Right kidney (tissue), 9 donors: ENCODE measurements at places on chromosomes 6 and 20.

DNA sequence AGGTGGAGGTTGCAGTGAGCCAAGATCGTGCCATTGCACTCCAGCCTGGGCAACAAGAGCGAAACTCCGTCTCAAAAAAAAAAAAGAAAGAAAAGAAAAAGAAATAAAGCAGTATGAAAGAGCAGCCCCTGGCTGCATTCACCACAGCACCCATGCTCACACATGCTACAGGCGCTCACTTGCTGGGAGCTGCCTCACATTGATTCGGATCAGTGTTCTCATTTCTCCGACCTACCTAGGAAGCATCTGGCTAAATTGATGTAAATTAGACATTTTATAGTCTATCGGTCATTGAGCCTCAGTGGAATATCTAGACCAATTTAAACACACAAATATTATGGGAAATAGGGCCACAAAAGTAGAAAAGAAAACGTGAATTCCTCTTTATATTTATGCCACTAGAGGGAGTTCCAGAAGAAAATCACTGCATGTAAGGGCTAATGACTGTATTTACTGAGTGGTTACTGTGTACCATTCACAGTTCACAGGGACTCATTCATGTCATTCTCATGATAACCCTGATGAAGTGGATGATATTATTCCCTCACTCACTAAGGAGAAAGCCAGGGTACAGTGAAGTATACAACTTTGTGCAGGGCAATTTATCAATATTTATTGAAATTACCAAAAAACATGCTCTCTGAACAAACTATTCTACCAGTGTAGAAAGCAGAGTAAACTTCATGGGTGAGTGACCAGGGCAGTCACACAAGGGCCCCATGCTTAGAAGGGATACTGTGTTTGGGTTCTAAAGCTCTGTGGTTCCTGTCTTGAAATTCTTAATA, 5.3 kb upstream of the MOG start:
- DNase-seq: no peak

- DNase-seq: peak; percentile 46
Observed at GRCh38 chr20:48697845-48698491, 129.8 kb downstream of the PREX1 start.

- no peak for DNase-seq
Observed at GRCh38 chr20:3741836-3742458, 9.5 kb downstream of the HSPA12B start.

- no peak for DNase-seq
Observed at GRCh38 chr6:5257400-5257799, 3.4 kb downstream of the LYRM4 start.

- no peak for DNase-seq
Observed at GRCh38 chr20:47468290-47469050, 33.2 kb upstream of the NCOA3 start.

GRCh38 chr6:11346516-11346915, 114.0 kb upstream of the NEDD9 start:
- DNase-seq: no peak

DNA sequence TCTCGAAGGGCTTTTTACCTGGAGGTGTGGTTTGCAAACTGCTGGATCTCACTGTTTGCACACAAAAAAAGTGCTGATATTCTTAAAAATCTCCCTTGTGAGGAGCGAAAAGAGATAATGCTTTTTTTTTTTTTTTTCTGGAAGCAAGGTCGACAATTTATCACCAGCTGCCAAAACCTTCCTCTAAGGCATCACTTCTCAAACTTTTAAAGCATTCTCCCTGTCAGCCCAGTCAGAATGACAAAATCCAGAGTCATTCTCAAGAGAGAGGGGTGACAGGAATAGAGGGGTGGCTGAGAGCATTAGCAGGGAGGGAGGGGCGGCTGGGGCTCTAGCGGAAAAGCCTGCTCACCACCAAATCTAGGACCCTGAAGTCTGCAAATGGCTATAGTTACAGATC, 137.2 kb upstream of the ARMC2 start:
- DNase-seq: no peak

- no peak for DNase-seq
Observed at GRCh38 chr20:20266552-20266951, 101.4 kb upstream of the INSM1 start.

DNA sequence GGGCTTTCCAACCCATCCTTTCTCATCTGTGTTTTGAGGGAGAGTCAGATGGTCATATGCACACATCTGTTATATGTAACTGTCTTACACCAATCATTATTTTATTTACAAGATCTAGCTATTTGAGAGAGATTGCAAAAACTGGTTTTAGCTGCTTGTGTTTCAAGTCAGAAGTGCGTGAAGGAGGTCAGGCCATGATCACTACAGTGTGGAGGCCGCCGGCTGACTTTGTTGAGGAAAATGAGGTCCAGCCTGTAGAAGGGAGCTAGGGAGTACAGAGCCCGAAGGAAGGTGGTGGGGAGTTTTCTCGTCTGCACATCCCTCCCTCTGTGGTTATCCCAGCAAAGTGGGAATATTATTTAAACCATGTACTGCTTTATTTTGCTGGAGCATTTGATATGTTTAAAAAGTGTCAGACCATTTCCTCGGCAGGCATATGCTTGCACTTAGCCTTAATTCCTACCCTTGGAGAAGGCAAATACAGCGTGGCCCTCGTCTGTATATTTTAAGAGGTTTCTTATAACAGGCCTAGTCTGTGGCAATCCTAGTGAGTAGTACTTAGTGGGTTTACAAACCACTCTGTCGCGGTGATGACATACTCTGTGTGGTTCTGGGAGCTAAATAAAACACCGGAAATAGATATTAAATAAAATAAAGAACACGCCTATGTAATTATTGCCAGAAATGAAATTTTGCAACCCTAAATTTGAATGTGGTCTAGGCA, 95.6 kb downstream of the UST start:
- DNase-seq: no peak

- DNase-seq: no peak
Observed at GRCh38 chr6:107061125-107062020, 33.4 kb downstream of the MTRES1 start.

GRCh38 chr6:81480139-81480538, 272.3 kb downstream of the TENT5A start:
- no peak for DNase-seq

GRCh38 chr6:27592481-27593199, 119.7 kb upstream of the ZNF184 start:
- DNase-seq: peak; percentile 48

- no peak for DNase-seq
Observed at GRCh38 chr20:31949877-31950646, 1.8 kb downstream of the PDRG1 start.

DNA sequence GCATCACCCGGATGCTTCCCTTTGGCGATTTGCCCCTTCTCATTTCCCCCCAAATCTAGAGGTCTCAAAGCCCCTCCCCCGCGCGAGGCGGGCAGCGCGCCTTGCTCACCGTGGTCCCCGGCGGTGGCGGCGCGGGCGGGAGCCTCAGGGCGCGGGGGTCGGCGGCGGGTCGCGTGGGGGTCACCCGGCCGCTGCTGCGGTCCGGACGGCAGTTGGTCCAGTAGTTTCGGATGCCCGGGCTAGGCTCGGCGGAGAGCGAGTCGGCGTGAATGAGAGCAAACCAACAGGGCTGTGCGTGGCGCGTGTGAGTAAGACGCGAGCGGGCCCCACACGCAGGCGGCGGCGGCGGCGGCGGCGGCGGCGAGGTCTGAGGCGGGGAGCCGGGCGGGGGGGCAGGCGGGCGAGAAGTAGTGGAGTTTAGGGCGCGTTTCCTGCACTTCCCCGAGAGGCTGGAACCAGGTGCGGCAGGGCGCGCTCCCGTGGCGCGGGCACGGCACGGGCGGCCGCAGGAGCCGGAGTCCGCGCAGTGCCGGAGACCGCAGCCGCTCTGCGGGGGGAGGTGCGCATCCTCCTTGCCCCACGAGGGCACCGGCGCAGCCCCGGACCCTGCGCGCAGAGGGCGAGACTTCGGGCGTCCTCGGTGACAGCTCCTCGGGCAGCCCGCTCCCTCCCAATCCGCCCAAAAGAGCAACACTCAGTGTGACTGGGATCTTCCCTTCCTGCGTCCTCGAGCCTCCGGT, 567 bp downstream of the HS3ST5 start:
- peak; percentile 79 for DNase-seq

DNA sequence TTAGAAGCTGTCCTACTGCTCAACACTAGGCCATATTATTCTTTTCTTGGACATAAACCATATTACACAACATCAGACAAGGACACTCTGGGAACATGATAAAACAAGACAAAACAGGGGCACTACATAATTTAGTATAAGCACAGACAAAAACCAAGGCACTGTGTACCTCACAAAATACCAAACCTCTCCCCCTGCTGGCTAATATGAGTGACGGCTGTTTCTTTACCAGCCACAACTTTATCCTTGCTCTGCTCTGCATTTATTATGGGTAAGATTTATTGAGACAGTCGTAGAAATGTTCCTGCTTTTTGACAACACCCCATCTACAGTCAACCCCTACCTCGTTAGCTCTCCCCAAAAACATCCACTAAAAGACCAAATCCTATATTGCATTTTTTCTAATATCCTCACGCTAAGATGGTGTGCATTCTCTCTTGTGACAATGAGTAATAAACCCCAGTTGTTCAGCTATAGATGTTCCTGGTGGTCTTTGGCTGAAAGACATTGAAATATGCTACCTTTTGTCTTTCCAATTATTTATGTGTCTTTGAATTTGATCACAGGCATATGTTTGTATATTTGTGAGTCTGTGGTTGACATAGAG, 23.8 kb upstream of the POLR1H start:
- DNase-seq: no peak

DNA sequence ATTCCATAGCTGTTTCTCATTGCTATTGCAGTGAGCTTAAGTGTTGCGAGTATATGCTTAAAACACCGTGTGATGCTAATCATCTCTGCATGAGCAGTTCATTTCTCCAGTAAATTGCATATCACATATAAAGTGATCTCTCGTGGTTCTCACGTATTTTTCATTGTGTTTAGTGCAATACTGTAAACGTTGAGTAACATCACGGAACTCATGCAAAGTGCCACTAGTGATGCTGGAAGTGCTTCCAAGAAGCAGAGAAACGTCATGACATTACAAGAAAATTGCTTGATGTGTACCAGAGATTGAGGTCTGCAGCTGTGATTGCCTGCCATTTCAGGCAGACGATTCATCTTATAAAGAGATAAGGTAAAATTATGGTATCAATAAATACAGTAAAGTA, 830.4 kb downstream of the GRIK2 start:
- no peak for DNase-seq

DNA sequence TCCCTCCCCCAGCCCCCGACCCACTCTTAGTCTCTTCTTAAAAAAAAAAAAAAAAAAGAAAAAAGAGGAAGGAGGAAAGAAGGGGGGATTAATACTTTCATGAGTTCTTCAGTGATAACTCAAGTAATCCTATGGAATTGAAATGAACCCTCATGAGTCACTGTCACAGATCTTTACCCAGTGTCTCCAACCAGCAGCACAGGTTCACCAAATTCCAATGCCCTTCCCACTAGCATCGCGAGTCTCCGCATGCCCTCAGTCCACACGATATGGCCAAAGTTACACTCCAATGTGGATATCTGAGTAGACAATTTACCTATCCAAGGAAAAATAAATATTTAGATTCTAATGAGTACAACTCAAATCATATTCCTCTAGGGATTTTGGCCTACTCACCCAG, 74.5 kb downstream of the MDN1 start:
- DNase-seq: no peak

- no peak for DNase-seq
Observed at GRCh38 chr6:156585859-156586258, 191.3 kb upstream of the ARID1B start.

- DNase-seq: no peak
Observed at GRCh38 chr6:152094992-152095592, 287.6 kb downstream of the ESR1 start.

DNA sequence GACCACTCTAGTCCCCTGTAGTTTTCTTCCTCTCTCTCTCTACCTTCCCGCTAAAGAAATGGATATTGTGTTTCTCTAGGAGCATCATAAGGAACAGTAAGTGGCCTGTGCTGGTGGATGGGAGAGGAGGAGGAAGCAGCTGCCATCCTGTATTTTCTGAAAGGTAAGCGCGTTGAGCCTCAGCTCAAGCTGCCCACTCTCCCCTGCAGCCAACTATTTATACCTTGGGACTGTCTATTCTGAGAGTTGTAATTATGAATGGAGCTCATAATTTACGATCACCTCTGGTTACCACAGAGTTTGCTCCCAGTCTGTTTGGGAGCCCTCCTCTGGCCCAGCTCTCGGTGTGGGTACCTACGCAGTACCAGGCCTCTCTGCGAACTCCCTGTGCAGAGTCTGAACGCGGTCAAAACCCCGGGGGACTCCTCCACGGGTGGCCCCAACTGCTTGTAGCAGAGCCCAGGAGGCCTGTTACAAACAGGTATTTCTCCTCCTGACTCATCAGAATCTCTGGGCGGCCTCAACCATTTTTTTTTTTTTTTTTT, 285.4 kb downstream of the SMOC2 start:
- DNase-seq: no peak

GRCh38 chr6:119207971-119208725, 129.7 kb upstream of the FAM184A start:
- DNase-seq: no peak

GRCh38 chr6:53032849-53033248, 32.4 kb upstream of the FBXO9 start:
- no peak for DNase-seq

- DNase-seq: no peak
Observed at GRCh38 chr6:2712102-2712501, 38.6 kb downstream of the MYLK4 start.

- DNase-seq: no peak
Observed at GRCh38 chr20:38202153-38202981, 37.3 kb upstream of the TGM2 start.

DNA sequence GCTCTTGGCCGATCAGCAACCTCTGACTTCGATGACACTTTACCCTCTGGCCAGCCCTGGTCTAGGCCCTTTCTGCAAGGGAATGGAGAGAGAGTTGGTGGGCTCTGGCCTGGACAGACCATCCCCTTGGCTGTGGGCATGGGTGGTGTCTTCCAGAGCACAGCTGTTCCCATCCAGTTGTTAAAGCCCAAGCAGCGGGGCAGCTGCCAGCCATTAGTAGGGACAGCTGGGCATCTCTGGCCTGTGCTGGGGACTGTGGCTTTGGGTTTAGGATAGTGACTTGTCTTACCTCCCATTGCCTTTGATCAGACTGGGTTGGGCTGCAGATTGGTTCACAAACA, 2.8 kb downstream of the CDC25B start:
- no peak for DNase-seq
